ENCODE measurements at places on chromosomes 16 and 17. TPM values are rescaled to one million over a fixed set of nuclear protein-coding genes. Genes with fewer than 3 reads are reported as not detected.

GNG13 gene
- not detected for total RNA-seq

ALOX12B gene
- total RNA-seq: not detected

TAT gene
- 0.07 TPM for total RNA-seq

ERBB2 gene
- 142 TPM for total RNA-seq

KCNJ12 gene
- 0.76 TPM for total RNA-seq

TPSD1 gene
- not detected for total RNA-seq

NPIPA5 gene
- 11.0 TPM for total RNA-seq

HS3ST6 gene
- total RNA-seq: 0.36 TPM

CRYBA1 gene
- not detected for total RNA-seq

TP53TG3 gene
- total RNA-seq: not detected

RAB11FIP4 gene
- 21.8 TPM for total RNA-seq

KCNJ2 gene
- 26.8 TPM for total RNA-seq

DBNDD1 gene
- total RNA-seq: 11.5 TPM

CCDC40 gene
- 20.6 TPM for total RNA-seq

ZACN gene
- total RNA-seq: 0.18 TPM

TLCD2 gene
- 8.6 TPM for total RNA-seq

RDM1 gene
- total RNA-seq: 3.4 TPM

CACNG3 gene
- total RNA-seq: not detected

TBC1D3L gene
- 59.1 TPM for total RNA-seq

KRTAP9-7 gene
- total RNA-seq: not detected

SCGB1C2 gene
- total RNA-seq: not detected

OR1A1 gene
- total RNA-seq: not detected

PPP1R1B gene
- 0.75 TPM for total RNA-seq

SCNN1B gene
- total RNA-seq: not detected

CCDC102A gene
- total RNA-seq: 31.3 TPM

HLF gene
- 1.5 TPM for total RNA-seq

WFIKKN1 gene
- 0.84 TPM for total RNA-seq

SLC12A3 gene
- total RNA-seq: not detected

ORMDL3 gene
- 67.1 TPM for total RNA-seq

TNS4 gene
- not detected for total RNA-seq

CD300LB gene
- total RNA-seq: not detected

HOXB9 gene
- 34.4 TPM for total RNA-seq

TERB1 gene
- total RNA-seq: 0.49 TPM

KRTAP9-8 gene
- not detected for total RNA-seq

INTS2 gene
- 17.9 TPM for total RNA-seq

CES4A gene
- total RNA-seq: 19.6 TPM

SLC9A5 gene
- total RNA-seq: 2.9 TPM

WNT9B gene
- total RNA-seq: 1.6 TPM

PVALEF gene
- 0.22 TPM for total RNA-seq

MRPL58 gene
- total RNA-seq: 18.3 TPM

CA7 gene
- total RNA-seq: not detected

CD79B gene
- total RNA-seq: not detected

WFIKKN2 gene
- total RNA-seq: 0.60 TPM

CRHR1 gene
- total RNA-seq: 0.36 TPM

FBXO31 gene
- 37.3 TPM for total RNA-seq

ZNHIT3 gene
- total RNA-seq: 37.2 TPM

PERCC1 gene
- not detected for total RNA-seq

OR3A2 gene
- total RNA-seq: not detected

GABARAPL2 gene
- 74.9 TPM for total RNA-seq

PDILT gene
- total RNA-seq: not detected

LSM12 gene
- 58.0 TPM for total RNA-seq
